IMR-90 (cell line): ENCODE measurements at places on chromosomes 6 and 20. TPM values are rescaled to one million over a fixed set of nuclear protein-coding genes. Genes with fewer than 3 reads are reported as not detected.

Gene SLC26A8
- 0.07 TPM in 1 of 2 replicates, not detected in the other for polyA plus RNA-seq

Gene DUSP15
- polyA plus RNA-seq, result not detected in 2 replicates

Gene PLCB4
- polyA plus RNA-seq, result 9.1 and 12.5 TPM in 2 replicates

Gene NHLRC1
- polyA plus RNA-seq, result 1.0 and 1.1 TPM in 2 replicates

Gene COL10A1
- 0.05 and 0.70 TPM in 2 replicates for polyA plus RNA-seq

Gene IP6K3
- 0.51 and 0.52 TPM in 2 replicates for polyA plus RNA-seq

Gene CD2AP
- 4.0 and 5.3 TPM in 2 replicates for polyA plus RNA-seq

Gene HSF2
- polyA plus RNA-seq, result 17.6 and 19.0 TPM in 2 replicates

Gene TEAD3
- 25.0 and 28.0 TPM in 2 replicates for polyA plus RNA-seq

Gene TRIM31
- polyA plus RNA-seq, result not detected in 2 replicates

Gene CCHCR1
- 13.1 and 14.2 TPM in 2 replicates for polyA plus RNA-seq

Gene OARD1
- 4.6 and 5.5 TPM in 2 replicates for polyA plus RNA-seq

Gene TINAG
- not detected in 2 replicates for polyA plus RNA-seq
